CD8-positive, alpha-beta T cell (primary cell): ENCODE measurements at places on chromosomes 5 and 9.
A peak's percentile ranks its signal among the peaks of the same experiment; 100 is the strongest.

DNA sequence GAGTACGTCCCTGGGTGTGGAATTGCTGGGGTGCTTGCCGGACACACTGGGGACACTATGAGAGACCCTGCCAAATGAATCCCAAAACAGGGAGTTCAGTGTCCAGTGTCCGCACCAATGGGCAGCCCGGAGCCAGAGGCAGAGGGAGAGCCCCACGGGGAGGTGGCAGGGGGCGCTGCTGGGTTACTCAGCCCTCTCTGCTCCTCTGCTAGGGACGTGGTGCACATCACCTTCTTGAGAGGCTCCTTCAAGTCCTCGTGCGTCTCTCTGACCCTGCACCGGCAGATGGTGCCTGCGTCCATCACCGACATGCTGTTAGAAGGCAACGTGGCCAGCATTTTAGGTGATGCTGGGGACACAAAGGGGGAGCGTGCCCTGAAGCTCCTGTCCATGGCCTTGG, 20.8 kb downstream of the STKLD1 start:
- no peak for DNase-seq

DNA sequence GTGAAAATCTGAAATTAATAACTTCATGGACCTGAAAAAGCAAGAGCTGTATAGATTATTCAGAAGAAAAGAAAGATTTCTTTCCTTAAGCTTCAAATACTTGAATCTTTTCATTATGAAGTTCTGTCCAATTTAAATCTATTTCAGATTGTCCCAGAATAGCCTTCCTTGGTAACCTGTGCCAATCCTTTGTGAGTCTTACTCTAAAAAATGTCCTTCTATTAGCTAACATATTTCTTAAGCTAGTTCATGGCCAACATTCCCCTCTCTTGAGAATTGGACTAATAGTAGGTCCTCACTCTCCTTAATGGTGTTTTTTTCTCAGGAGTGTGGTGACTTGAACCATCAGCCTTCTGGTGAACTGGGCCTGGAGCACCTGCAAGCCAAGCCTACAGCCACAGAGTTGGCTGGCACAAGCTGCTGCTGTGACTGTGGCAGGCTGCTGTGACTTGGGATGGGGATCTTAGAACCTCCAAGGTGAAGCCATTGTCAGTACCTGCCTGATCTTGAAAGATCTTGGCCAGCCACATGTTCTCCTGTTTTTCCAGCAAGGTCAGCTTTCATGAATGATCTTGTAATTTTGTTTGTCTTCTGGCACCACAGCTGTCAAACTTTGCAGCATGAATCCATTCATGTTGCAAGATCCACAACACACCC, 262.6 kb upstream of the MAP3K1 start:
- DNase-seq = no peak

DNA sequence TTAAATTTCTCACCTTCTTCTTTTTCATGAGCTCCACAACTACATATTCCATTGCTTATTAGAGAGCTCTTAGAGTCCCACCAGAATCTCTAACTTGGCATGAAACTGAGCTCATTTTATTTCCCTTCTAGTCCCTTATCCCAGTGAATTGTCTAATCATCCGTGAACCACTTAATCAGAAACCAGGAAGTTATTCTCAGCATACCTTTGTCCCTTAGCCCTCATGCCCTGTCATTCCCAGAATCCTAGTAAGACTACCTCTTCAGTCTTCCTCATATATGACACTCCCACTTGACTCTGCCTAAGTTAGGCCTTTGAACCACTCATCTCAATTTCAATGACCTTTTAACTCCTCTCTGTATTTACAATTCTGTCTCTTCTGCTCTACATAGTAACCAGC, 93.0 kb upstream of the PAPPA start:
- no peak for DNase-seq

DNA sequence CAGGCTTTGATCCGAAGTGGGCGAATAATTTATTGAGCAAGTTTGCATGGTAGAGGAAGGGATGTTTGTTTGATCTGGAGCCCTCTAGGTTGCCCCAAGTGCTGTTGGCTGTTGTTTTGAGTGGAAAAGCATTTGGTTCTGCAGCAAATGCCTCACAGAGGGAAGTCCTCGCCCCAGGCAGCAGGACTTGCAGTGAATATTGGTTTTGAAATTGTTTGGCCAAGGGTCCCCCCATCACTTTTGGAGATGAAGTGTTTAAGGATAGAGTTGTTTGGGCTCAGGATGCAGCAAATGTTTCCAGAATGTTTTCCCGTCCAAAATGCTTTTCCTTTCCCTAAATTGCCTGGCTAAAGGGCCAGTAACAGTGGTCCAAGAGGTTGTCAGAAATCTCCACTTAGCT, 3.1 kb downstream of the JADE2 start:
- no peak for DNase-seq

GRCh38 chr9:132082188-132082587, 2.5 kb upstream of the MED27 start:
- no peak for DNase-seq

GRCh38 chr9:26744191-26744965, 148.2 kb downstream of the CAAP1 start:
- DNase-seq = peak; percentile 20

DNA sequence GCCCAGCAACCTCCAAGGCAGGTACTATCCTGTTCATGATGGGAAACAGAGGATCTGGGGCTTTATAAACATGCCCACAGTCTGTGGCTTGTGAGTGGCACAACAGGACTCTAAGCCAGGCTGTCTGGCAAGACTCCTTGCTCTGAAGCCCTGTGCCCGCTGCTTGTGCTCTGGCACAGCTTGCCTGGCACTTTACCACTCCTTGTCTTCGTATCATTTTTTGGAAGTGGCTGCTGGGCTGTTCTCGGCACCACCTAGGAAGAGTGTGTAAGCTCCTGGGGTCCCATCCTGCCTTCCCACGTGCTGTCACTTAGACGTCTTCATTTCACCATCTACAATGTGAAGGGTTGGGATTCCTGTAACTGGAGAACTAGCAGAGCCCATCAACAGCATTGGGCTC, 59.3 kb upstream of the GLRX start:
- DNase-seq = no peak
